ENCODE measurements at places on chromosomes 13 and 19.

DNA sequence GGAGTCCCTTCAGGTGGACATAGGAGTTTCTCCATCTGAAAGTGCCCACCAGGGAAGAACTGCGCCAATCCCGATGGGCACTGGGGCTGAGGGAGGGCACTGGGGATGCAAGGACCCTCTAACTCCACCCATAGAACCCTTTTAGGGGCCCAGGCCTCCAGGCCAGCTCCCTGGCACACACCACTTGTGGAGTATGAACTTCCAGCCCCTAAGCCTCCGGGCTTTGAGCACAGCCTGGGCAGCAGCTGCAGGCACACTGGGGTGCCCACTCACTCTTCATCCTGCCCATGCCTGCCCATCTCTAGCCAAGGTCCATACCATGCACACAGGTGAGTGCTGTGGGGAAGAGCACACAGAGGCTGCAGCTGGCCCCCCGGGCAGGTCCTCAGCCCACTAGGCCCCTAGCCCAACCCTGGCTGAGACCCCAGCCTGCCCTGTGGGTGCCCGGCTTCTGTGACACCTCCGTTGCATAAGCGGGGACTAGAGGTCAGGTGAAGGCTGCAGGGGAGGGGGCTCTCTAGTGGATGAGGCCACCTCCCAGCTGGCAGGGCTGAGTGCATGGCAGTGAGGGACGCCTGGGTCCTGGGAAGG, 14.6 kb upstream of the SLC7A10 start:
- no peak for DNase-seq

DNA sequence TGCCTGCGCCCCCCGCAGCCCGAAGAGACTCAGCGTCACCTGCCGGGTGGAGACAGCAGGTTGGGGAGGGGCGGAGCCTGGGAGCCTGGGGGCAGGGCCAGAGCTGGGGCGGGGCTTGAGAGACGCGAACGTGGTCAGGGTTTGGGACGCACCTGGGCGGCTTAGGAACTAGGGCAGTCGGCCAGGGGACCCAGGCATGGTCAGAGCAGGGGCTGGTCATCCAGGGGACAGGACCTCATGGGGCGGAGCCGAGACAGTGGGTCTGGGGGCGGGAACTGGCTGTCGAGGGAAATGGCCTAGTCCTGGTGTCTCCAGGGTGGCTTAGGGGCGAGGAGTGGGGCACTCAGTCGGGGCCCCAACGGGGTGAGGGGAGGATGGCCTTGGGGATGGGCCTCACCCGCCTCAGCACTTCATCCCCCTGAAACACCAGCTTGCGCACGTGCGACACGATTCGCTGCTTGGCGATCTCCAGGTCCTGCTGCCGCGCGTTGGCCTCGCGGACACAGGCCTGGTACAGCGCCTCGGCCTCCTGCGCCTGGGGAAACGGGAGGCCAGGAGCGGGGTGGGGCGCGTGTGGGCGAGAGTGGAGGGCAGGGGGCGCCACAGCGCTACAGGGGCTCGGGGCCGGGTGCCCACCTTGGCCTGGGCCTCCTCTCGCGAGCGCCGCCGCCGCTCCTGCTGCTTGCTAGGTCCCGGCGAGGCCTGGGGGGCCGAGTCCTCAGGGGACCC, 5.8 kb downstream of the GMIP start:
- DNase-seq, result no peak

DNA sequence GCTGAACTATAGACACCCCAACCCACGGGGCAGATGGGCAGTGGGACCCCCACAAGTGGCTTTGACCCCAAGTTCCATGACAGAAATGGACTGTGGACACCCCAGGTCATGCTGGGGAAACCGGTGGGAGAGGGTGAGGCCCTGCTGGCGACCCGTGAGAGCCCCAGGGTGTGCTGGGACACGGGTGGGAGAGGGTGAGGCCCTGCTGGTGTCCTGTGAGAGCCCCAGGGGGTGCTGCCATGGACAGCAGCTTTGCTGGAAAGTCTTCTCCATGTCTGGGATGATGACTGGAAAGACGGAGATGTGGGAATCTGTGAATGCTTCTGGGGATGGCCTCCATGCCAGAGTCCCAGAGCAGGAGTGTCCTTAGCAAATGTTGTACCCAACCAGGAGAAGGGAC, 148.4 kb downstream of the URI1 start:
- no peak for DNase-seq

DNA sequence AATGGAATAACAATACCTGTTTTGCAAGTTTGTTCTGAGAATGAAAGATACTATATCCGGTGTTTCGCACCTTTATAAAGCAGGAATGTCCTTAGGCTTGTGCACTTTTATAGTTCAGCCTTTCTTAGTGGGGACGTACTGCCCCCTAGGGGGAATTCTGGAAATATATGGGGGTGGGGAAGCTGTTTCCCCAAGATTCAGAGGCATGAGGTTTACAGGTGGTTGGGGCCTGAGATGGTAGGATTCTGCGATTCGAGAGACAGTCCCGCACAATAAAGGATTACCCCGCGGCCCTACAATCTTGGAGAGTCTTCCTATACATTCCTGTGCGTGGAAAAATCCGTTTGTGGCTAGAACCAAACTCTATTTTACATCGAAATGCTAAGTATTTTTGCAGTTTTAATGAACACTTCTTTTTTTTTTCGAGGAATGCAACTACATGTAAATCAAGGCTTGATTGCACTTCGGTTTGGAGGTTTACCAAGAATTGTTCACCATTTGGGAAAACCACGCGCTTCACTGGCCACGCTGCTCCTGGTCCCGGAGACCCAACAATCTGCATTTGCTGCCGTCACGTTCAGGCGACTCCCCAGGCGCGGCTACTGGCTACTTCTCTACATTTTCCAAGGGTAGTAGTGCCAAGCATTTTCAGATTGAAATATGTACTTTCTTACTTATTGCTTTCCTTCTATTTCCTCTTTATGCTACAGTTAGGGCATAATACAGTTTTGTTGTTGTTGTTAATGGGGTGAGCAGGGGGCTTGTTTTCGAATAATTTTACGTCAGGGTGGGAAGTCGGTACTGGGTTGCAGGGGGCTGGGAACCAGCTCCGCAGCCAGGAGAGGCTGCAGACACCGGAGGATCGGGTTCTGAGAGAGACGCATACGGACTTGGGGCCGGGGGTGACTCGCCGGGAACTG, 830 bp downstream of the NEK5 start:
- DNase-seq, result no peak

DNA sequence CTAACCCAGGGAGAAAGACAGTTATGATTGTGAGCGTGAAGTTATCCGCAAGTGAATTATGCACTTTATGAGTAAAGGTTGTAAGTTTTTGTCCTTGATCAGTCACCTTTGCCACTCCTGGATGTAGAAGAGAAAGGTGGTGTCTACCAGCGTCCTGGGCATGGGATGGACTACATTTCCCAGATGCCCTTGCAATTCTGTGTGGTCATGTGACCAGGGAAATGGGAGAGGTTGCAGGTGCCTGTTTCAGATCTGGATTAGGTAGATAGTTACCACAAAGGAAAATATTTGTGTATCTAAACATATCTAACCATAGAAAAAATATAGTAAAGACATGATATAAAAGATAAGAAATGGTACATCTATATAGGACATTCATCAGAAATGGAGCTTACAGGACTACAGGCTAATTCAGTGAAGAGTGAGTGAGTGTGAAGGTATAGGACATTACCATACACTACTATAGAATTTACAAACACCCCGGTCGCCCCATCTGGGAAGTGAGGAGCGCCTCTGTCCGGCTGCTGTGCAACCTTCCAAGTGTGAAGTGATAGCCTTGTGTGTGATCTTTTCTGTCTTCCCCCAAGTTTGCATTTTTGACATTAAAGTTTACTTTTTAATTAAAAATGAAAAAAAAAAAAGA, 51.6 kb upstream of the CACNA1A start:
- no peak for DNase-seq

DNA sequence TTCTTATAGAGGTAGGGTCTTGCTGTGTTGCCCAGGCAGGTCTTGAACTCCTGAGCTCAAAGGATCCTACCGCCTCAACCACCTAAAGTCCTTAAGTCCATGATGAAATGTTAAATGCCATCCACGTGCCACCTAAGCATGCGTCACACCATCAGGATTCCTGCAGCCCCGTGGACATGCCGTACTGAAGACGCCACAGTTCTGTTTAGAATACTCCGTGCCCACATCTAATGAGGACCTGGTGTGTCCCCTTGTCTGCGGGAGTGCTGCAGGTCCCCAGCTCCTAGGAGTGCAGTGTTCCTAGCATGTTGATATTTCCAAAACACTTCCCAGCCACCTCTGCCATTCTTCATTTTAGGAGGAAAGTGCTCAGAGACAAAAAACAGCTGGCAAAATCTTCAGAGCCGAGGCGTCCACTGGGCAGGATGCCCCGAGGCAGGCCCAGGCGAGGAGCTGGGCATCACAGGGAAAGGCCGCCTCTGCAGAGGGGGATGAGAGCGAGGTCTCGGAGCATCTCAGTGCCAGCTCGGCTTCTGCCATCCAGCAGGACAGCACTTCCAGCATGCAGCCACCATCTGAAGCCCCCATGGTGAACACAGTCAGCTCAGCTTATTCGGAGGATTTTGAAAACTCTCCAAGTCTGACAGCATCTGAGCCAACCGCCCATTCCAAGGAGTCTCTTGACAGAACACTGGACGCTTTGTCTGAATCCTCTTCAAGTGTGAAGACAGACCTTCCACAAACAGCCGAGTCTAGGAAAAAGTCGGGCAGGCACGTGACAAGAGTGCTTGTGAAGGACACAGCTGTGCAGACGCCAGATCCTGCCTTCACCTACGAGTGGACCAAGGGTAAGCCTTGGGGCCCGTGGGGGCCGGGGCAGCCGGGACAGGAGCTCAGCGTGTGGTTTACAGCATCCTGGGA, 13.2 kb downstream of the C19orf44 start:
- DNase-seq, result no peak

DNA sequence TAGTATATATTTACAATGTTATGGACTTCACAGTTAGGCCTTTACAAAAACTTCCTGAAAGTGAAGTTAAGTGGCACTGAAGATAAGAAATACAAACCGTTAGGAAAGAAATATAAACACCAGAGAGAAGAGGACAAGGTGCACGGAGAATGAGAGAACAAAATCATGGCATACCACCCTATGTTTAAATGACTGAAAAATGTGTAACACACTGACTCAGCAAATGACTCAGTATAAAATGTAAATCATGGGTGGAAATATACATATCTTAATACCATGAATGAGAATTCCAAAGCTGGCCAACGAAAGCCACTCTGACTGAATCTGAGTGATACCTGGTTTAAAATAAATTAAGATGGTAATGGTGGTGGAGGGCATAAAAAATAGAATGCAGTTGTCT, 260.8 kb downstream of the DNAJC15 start:
- DNase-seq, result no peak

DNA sequence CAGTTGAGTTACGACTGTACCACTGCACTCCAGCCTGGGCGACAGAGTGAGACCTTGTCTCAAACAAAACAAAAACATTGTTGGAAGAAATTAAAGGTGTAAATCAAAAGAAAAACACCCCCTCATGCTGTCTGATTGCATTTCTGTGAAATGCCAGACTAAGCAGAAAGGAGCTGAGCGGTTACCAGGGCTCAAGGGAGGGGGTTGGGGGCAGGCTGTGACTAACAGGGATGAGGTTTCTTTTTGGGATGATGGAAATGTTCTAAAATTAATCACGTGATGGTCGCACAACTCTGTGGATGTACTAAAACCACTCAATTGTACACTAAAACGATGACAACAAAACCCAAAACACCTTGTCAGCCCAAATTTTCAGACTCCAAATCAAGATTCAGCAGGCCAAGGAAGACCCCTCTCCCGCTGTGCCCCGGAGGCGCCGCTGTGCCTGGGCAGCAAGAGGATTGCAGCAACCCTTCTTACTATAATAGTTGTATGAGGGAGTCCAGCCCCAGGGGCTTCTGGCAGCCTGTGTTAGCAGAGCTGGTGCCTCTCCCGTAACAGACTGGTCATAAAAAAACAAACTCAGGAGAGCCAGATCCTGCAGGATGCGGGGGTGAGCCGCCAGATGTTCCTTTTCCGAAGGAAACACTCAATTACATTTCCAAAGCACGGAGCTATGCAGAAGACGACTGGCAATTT, 20.9 kb downstream of the CAPS start:
- DNase-seq, result no peak

DNA sequence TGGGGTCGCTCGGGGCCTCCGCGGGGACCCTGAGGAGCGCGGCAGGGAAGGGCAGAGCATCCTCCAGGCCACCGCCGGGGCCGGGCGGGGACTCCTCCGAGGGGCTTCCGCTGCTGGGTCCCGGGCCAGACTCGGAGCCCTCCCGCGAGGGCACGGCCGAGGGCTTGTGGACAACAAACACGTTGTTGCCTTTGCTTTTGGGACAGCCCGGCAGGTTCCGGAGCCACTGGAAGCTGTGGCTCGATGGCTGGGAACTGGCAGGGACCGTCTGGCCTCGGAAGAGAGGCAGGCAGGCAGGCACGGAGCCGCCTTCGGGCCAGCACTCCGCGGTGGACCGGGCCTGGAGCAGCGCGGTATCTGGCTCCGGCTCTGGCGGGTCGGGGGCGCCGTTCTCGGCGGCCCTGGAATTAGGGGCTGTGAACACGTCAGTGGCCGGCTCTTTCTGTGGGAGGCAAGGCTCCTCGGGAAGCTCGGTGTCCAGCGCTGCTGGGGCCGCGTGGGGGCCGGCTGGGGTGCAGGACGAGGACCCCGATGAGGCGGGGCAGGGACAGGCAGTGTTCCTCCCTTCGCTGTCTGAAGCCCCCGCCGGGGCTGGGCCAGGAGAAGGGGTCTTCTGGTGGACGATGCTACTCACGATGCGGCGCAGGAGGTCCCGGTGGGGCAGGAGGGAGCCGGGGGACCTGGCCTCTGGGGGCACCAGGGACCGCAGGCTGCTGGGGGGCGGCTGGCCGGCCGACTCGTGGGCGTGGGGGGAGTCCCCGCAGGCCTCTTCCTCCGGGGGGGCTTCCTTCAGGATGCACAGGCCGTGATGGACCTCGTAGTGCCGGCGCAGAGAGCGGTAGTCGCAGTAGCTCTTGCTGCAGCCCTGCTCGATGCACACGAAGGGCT, 27.6 kb downstream of the ZNF541 start:
- DNase-seq, result no peak

GRCh38 chr19:30564551-30565011, 192.4 kb downstream of the ZNF536 start:
- DNase-seq, result no peak

DNA sequence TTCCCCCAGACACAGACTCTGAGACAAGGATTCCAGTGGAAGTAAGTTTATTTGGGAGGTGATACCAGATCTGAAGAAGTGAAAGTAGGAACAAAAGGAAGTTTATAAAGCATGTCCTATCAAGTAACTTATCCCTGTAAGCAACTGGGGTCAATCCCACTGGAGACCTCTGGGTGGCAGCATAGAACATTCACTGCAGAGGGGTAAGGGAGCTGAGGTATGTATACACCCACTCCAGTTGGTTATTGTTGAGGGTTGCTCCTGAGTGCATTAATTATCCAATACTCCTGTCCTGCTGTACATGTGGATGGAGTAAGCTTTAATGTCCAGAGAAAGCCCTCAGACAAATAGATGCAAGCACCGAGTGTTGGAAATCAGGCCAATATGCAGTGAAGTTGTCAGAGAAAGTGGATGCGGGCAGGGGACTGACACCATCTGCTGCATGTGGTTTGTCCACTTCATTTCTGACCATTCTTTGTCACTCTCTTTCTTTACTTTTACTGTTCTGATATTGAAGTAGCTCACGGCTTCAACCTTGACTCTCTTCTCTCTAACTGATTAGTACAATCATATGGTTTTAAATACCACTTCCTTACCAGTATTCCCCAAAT, 46.7 kb downstream of the NOTCH3 start:
- no peak for DNase-seq

Data from cortex of kidney (tissue), 1 donor.